HTR-8/SVneo (cell line): ENCODE measurements at places on chromosomes 16 and 17.

DNA sequence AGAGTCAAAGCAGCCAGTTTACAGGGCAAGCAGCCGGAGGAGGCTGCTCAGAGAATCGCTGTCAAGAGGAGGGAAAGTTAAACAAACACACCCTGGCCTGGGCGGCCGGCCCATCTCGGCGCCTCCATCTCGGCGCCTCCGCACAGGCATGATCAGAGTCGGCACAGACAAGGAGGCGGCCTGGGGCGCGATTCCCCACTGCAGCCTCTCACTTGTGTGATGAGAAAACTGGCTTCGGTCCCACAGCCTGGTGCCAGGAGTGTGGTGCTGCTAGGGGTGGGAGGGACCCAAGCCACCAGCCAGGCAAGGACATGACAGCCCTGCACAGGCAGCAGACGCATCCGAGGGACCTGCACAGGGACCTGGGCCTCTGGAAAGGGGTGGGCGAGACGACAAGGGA lies 17.7 kb downstream of the SLC38A10 start:
- DNase-seq = no peak

- no peak for DNase-seq
Observed at GRCh38 chr16:54873071-54873470, 57.6 kb upstream of the IRX5 start.

GRCh38 chr17:56292578-56292977 lies 139.3 kb downstream of the ANKFN1 start:
- DNase-seq = no peak

- no peak for DNase-seq
Observed at GRCh38 chr17:14051692-14052091, 17.6 kb upstream of the COX10 start.

- DNase-seq = no peak
Observed at GRCh38 chr16:7839568-7839967, 506.9 kb downstream of the RBFOX1 start.

DNA sequence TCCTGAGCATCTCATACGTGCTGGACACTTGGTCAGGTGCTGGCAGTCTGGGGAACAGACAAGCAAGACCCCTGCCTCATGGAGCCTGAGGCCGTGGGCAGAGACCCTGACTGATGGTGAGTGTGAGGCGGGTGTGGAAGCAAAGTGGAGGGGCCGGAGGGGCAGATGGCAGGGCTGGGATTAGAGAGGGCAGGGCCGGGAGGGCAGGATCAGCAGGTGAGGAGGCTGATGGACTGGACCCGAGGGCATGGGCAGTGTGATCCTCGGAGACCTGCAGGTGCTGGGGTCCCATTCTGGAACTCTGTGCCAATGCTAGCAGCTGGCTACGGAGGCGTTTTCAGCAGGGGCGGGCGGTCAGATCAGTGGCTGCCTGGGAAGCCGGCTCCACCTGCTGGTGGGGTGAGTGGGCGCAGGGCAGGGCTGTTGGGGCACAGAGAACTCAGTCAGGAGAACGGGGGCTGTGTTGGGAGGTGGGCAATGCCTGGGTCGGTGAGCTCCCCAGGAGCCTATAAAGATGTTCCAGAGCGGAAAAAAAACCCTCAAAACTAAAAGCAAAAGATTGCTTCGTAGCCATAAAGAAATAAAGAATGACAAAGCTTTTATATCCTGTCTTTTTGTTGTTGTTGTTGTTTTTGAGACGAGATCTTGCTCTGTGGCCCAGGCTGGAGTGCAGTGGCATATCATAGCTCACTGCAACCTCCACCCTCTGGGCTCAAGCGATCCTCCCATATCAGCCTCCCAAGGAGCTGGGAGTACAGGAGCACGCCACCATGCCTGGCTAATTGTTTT lies 8.9 kb upstream of the C16orf74 start:
- DNase-seq = peak; percentile 61

DNA sequence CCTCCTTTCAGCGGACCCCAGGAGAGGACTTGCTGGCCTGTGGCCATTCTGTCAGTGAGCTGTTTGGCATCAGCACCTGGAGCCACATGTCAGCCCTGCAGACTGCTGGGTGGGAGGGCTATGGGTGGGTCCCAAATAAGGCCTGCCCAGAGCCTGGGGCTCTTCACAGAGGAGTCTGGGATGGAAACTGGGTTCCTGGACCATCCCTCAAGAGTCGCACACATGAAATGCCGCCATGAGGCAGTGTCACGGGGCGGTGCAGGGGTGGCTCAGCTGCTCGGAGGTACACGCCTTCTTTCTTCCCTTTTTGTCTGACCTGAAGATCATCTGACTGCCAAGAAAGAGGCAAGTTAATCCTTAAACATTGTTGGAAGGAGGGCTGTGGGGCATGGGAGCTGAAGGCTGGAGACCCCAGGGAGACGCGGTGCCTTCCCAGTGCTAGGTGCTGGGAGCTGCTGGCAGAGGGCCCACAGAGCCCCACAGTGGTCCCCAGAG lies 14.8 kb downstream of the MPRIP start:
- DNase-seq = no peak

- DNase-seq = no peak
Observed at GRCh38 chr17:49964769-49965523, 4.0 kb upstream of the DLX4 start.

DNA sequence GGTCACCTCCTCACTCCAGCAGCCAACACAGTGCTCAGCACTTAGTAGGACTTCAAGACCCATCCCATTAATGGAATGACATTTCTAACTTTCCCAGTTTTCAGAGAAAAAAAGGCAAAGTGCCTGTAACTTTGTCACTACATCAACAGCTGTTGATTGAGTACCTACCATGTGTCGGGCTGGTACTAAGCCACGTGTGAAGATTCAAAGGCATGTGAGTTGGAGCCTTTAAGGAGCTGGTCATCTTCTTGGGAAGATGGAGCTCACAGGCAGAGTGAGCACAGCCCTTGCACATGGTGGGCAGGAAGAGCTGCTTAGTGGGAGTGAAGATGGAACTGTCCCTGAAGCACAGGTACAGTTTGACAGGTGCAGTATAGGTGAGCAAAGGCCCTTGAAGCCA lies 88.6 kb downstream of the GNAO1 start:
- no peak for DNase-seq

GRCh38 chr17:63514477-63514876 lies 8.7 kb upstream of the KCNH6 start:
- DNase-seq = no peak

DNA sequence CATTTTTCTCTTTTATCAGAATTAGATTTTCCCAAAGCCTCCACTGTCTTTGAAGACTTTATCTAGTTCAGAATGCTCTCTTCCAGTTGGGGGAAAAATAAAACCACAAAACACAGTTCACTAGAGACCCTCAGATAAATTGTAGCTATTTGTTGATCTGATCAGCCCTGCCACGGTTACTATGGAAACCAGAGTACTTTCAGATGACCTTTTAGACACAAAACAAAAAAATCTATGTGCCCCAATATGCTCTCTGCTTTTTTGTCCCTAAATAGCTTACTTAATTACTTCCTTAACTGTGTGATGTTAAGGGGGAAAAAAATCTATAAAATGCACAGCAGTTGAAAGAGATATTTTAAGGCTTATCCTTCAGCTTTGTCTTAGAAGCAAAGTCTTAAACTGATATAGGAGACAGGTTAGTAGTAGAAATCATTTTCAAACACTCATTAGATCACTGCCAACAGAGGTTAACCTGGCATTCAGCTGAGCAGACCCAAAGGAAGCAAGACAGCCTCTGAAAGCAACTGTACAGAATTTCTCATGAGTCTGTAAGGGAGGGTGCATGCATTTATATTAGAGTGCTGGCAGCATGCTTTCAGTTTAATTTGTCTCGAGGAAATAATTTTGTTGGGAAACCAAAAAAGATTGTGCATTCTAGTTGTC lies 129.9 kb upstream of the CACNG5 start:
- DNase-seq = no peak

DNA sequence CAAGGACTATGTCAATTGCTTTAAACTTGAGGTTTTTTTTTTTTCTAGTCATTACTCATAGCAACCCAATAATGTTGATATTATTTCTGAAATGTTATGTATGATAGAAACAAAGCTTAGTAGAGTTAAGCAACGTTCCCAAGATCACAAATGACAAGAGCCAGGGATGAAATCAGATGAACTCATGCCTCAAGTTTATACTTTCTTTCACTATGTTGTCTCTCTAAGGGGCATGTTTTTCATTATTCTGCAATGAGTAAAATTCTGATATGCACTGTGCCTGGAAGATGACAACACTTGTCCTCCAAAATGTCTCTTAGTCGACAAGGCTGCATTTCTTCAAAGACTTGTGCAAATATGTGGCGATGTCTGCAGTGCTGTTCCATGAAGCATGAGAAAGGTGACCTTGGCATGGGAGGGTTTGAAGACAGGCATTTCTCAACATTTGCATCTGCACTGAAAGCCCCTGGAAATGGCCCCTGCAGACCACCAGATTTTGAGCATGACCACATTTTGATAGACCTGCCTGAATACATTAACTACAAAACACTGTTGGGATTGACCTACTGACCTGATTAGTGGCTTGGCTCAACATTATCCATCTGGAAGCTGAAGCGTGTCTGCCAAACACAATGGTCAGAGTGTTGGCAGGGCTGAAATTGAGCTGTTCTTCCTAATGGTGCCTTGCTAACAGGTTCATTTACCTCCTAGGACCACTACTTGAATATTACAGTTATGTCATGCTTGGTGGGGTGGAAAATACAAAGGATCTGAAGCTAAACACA lies 1027.5 kb downstream of the CDH11 start:
- DNase-seq = no peak

GRCh38 chr16:73560497-73560896 lies 512.6 kb upstream of the ZFHX3 start:
- DNase-seq = no peak

DNA sequence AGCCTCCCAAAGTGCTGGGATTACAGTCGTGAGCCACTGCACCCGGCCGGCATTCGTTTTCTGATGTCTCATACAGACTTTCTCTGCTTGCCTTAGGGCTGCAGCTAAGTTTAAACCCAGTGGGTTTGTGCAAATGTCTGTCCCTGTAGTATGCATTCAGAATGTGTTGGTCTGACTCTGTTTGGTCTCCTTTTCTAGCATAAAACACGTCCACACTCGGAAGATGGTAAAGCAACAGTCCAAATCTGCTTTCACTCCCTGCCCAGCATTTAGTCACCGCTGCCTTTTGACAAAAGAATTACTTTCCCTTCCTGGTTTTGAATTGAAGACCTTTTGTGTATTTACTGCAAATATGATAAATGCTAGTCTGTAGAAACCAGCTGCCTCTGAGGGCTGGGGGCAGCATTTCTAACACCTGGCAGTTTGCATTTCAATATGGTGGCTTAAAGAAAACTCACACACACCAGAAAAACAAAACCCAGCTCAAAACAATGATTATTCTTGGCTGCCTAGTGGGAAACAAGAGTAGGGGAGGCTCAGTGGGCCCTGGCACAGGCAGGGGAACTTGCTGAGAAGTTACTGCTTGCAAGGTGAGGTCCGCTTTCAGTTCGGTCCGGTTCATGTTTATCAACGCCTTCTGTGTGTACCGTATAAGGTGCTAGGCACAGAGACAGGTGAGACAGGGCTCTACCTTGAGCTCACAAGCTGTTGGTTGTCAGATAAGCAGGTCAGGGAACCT lies 56.9 kb downstream of the MSI2 start:
- no peak for DNase-seq

GRCh38 chr17:69857412-69857835 lies 217.6 kb upstream of the KCNJ16 start:
- DNase-seq = peak; percentile 25

DNA sequence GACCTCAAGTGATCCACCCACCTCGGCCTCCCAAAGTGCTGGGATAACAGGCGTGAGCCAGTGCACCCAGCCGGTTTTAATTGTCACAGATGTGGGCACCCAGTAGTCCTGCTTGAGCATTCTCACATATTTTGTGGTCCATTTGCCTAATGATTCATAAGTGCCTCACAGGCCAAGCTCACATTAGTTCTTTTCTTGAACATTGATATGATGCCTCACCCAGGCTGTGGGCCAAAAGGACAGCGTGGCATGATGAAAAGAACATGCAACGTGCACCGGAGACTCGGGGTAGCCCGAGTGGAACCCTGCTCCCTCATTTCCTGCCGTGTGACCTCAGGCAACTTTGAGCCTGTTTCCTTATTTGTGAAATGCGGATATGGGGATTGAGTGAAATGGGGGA lies 181.9 kb downstream of the SNX29 start:
- no peak for DNase-seq

DNA sequence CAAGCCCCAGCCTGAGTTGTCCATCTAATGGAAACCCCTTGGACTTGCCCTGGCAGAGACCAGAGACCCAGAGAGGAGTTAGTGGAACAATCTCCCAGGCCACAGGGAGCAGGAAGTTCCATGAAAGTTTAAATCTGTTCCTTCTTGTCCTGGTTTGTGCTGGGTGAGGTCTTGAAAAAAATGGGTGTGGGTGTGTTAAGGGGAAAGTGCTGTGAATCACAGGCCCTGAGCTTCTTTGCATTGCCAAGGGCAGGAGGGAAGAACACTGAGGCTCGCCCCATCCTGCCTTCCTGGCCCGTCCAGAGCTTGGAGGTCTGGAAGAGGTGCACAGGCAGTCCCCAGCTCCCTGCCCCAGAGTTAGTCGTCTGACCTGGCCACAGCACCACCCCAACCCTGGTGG lies 2.3 kb downstream of the ADORA2B start:
- DNase-seq = no peak

DNA sequence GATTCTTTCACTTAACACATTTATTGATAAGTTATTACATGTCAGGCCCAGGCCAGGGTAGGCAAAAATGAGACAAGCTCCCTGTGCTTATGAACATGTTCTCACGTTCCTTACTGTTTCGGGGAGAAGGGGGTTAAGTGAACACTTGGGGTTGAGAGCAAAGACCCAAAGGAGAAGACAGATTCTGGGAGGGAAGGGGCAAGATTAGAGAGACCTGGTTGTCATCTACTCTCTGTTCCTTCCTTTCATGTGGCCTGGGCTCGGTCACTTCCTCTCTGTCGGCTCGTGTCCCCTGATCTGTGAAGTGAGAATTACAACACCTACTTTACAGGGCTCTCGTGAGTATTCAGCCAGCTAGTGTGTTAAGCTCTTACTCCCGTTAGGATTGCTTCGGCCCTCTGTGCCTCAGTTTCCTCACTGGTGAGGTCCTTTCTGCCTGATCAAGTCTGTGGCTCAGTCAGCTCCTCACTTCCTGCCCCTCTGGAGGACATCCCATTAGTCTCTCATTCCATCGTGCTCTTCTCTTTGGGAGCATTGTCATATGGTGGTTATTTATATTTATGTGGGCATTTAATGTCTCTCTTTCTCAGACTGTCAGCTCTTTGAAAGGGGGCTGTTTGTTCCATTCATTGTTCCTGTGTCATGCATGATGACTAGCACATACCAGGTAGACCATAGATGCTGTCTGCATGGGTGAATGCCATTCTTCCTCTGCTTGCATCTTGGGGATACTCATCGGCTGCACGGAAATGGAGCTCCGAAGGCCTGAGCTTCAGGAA lies 38.9 kb downstream of the PLCG2 start:
- DNase-seq = no peak

- DNase-seq = no peak
Observed at GRCh38 chr16:23608194-23608593, 12.1 kb upstream of the NDUFAB1 start.

GRCh38 chr16:65476448-65476955 lies 354.6 kb upstream of the CDH11 start:
- no peak for DNase-seq
